Right hindlimb (tissue), 1 donor: ENCODE measurements at places on chromosomes 4 and X.
A peak's percentile ranks its signal among the peaks of the same experiment; 100 is the strongest.

GRCh38 chr4:176844448-176844847, 51.7 kb upstream of the VEGFC start:
- no peak for DNase-seq

GRCh38 chrX:65644621-65645289, 22.7 kb upstream of the MSN start:
- peak; percentile 80 for DNase-seq

DNA sequence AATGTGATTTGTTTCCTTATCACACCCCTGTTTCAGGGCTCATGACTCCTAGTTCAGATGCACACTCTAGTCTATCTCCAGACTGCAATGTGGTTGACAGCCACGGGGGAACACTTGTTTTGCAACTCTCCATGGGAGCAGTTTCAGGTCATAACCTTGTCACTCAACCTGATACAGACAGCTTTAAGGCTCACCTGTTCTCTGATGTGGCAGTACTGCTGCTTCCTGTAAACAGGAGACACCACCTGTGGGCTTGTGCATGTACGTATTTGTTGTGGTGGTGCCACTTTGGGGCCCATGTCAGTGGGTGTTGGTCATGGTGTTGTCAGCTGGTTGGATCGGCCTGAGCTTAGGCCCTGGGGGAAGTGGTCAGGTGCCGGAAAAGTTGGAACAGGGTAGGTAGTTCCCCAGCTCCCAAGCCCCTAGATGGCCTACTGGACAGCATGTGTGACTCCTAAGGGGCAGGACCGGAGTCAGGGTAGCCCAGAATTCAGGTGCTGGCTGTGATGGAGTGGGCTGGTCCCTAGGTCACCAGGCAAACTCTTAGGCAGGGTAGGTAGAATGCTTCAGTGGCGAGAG, 46.2 kb downstream of the FAM9B start:
- no peak for DNase-seq

DNA sequence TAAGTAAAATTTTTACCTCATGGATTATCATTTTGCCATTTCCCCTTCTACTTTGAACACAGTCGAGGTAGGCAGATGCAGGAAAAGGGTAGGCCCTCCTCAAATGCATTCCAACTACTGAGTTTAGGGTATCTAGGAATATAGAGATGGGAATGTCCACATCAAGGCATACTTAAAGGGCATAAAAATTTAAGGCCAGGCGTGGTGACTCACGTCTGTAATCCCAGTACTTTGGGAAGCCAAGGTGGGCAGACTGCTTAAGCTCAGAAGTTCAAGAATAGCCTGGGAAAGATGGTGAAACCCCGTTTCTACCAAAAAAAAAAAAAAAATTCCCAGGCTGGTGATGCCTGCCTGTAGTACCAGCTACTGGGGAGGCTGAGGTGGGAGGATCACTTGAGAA, 146.5 kb downstream of the PDGFC start:
- no peak for DNase-seq

DNA sequence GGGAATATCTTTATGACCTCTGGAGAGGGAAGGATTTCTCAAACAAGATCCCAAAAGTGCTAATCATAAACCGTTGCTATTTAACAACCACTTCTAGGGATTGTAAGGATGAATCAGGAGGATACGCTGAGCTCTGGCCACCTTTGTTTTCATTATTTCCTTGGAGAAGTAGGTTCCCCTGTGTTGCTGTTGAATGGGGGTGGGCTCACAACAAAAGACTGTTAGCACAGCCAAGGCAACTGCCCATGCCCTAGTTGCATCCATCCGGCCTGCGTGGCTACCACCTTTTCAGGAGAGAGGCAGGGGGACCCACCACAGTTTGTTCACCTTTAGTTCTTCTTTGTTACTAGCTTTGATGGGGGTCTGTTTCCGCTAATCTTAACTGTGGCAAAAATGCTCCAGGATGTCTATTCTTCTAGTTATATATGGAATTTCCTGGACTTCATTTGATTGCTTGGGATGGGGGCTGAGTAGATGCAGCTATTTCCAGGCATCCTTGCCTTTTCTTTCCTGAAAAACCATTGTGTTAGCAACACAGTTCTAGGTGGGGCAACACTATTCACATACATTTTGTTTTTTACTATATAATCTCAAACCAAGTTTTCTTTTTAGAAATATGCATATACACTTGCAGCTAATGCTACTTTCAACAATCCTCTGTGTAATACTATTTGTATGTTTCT, 95.4 kb downstream of the KDR start:
- no peak for DNase-seq

DNA sequence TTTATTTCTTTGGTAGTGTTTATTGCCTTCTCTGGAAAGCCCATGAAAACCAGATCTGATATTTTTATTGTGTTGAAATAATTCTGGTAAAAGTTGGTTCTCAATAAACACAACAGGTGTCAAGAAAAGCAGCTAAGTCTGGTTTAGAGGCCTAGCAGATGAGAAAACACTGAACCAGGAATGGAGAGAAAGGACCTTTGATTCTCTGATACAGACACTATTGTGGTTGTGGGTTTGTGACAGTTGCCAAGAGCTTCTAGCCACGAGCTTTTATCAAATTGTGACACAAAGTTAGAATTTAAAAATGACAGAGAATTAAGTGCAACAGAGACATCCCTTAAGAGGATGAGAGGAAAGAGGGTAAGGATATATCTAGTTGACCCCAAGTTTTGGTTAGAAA, 42.6 kb downstream of the DDIT4L start:
- DNase-seq: no peak

DNA sequence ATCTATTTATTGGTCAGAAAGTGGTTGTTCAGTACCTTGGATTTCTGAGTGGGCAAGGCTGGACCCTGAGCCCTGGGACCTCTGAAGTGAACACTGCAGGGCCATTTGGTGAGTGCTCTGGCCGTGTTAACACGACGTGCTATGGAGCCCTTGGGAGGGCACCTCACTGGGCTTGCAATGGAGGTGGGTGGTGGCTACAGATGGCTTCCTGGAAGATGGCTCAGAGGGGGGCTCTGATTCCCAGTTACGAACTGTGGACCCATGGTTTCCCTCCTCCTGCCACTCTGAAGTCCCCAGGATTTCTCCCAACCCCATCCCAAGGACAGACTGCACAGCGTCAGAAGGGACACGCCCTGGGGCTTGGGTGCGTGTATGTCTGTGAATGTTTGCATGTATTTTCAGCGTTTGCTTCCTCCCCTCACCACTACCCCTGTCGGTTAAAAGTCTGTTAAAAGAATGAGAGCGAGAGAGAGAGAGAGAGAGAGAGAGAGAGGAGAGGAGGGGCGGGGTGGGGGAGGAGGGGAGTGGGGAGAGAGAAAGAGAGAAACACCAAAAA, 3.7 kb upstream of the RHOH start:
- no peak for DNase-seq

DNA sequence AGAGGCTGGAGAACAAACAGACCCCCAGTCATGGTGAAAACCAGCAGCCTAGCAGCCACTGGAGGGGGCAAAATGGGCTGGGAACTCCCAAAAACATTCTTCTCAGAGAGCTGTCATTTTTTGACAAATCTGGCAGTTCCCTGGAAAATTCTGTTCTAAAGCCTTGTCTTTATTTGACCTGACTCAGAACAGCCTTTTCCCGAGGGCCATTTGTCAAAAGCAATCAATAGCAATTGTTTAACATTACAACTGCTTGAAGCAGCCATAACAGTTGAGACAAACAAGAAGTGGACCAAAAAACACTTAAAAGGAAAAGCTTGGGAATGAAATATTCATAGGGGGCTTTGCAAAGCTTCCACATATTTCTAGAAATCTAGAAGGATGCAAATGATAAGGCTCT, 39.6 kb downstream of the SOWAHB start:
- no peak for DNase-seq

DNA sequence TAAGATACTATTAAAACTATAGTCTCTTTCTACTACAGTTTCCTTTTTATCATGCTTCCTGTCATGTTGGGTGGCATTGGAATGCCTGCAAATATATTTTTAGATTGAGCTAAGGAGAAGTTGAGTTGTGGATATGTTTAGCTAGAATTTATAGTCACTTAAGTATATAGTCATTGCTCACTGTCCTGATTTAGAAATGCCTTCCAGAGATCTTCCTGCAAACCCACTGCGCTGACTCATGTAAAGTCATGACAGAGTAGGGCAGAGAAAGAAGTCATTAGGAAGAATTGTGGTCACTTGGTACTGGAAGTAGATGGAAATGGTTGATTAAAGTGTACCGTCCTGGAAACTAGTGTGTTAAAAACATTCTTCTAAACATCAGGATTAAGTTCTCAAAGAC, 490.3 kb upstream of the PABPC4L start:
- no peak for DNase-seq
